ENCODE measurements at places on chromosomes 5 and 9.

- DNase-seq, result no peak
- H3K27ac ChIP-seq, result no peak overlapping the region
- H3K27me3 ChIP-seq, result no peaks in the 10 kb centered on the region
- H3K4me3 ChIP-seq, result no peak overlapping the region
- peaks cover 6% of the 10 kb centered on the region for H3K36me3 ChIP-seq
Measured at GRCh38 chr9:108863891-108864290, 1.8 kb downstream of the ACTL7A start.

GRCh38 chr5:154237946-154238345 lies 47.4 kb downstream of the GALNT10 start:
- peaks cover 6% of the 10 kb centered on the region for H3K36me3 ChIP-seq
- no peak overlapping the region for H3K27ac ChIP-seq
- no peaks in the 10 kb centered on the region for H3K27me3 ChIP-seq
- H3K4me1 ChIP-seq, result no peaks in the 10 kb centered on the region
- no peak overlapping the region for H3K4me3 ChIP-seq
- no peak for DNase-seq

DNA sequence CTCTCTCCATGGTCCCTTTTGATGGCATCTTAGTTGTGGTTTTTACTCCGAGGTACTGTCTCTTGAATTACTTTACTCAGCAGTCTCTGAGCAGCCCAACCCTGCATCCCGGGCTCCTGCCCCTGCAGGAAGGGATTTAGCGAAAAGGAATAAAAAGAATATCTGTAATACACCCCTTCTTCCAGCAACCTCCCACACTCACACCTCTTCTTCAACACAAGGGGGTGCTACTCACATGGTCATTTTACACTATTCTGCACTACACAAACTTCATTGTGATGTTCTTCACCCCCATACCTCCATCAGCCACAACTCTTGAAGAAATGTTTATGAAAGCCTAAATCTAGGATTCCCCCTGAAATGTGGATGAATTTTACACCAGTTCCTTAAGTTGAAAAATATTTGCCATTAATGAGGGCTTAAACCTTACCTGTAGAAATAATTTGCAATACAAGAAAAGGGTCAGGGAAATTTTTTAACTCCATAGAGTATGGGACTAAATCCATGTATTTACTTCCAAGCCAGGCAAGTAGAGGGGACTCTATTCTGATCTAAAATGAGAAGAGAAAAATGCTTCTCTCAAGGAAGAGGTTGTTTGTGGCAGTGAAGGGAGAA lies 26.0 kb downstream of the TPD52L3 start:
- peak overlapping the region; percentile 49 for H3K27ac ChIP-seq
- H3K27me3 ChIP-seq, result no peaks in the 10 kb centered on the region
- DNase-seq, result peak; percentile 74
- H3K4me1 ChIP-seq, result peaks cover 25% of the 10 kb centered on the region
- no peaks in the 10 kb centered on the region for H3K36me3 ChIP-seq

DNA sequence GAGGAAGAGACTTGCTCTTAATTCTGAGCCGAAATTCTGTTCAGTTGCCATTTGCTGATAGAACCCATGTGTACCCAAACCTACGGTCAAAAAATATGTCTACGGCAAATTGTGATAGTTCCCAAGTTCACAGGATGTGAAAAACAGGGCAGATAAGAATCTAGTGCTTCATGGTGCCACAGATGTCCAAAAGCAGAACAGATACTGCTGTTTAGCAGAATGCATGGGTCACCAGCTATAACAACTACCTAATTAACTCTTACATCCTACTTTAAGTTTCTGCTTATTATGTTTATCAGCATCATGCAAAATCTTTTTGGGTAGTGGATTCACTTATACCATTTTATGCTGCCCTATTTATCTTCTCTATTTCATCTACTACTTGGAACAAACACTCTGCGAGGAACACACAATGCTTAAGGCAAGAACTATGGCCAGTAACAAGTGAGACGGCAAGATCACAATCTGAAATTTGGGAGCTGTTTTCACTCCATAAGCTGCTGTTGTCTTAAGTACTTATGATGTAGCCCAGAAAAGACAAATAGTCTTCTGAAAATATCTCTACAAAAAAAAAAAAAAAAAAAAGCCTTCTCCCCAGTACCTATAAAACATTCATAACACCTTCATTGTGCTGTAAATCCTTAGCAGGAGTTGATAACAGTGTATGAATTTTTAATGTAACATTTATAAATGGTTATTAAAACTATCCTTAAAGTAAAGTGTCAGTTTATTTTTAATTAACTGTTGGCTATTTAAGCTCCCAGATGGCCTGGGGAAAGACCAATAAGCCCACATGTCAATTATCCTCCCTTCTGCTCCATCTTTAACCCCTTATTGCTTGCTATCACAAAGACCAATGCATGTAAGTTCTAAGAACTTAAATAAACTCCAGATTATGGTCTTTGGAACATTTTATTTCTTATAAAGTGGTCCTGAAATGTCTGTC lies 232.3 kb downstream of the TLR4 start:
- H3K27ac ChIP-seq, result no peak overlapping the region
- H3K4me1 ChIP-seq, result no peaks in the 10 kb centered on the region
- H3K36me3 ChIP-seq, result no peaks in the 10 kb centered on the region
- no peak overlapping the region for H3K4me3 ChIP-seq
- H3K27me3 ChIP-seq, result no peaks in the 10 kb centered on the region

- no peak for DNase-seq
- no peak overlapping the region for H3K27ac ChIP-seq
- H3K27me3 ChIP-seq, result peaks cover 11% of the 10 kb centered on the region
- no peaks in the 10 kb centered on the region for H3K4me1 ChIP-seq
Measured at GRCh38 chr5:135220394-135221186, 178.4 kb downstream of the MACROH2A1 start.

DNA sequence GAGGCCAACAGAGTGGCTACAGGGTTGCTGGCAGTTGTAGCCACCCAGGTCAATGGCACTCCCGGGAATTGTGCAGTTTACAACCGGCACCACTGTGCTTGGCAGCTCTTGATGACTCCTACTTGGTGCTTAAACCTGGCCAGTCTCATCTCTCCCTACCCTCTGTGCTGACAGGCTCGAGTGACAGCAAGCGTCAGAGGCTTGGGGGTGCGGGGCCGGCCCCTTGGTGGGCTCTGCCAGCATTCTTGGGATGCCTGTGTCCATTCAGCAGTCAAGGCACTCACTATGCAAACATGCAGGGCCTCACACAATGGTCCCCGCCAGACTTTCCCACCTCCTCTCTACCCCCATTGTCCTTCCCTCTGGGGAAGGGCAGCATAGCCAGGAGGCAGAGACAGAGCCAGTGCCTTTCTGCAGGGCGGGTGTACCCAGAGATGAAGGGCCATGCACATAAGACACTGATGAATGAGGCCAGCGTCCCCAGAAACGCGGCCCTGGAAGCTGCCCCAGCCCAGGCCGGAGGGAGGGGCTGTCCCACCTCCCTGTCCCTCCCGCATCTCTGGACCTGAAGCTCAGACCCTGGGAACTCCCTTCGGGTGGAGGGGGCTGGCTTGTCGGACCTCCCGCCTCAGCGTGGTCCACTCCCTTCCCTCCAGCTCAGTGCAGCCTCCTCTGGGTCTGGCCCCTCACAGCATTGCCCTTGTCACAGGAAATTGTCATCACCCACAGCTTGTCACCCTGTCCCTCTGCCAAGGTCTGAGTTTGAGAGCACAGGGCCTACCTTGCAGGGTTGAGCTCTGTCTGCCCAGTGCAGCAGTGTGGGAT lies 26.4 kb upstream of the NOTCH1 start:
- no peak overlapping the region for H3K27ac ChIP-seq
- no peaks in the 10 kb centered on the region for H3K36me3 ChIP-seq
- H3K27me3 ChIP-seq, result no peaks in the 10 kb centered on the region
- H3K4me1 ChIP-seq, result peaks cover 21% of the 10 kb centered on the region
- DNase-seq, result no peak

GRCh38 chr9:92707530-92707929 lies 37.6 kb upstream of the IPPK start:
- H3K27ac ChIP-seq, result peak overlapping the region; percentile 74
- H3K36me3 ChIP-seq, result peaks cover 42% of the 10 kb centered on the region

DNA sequence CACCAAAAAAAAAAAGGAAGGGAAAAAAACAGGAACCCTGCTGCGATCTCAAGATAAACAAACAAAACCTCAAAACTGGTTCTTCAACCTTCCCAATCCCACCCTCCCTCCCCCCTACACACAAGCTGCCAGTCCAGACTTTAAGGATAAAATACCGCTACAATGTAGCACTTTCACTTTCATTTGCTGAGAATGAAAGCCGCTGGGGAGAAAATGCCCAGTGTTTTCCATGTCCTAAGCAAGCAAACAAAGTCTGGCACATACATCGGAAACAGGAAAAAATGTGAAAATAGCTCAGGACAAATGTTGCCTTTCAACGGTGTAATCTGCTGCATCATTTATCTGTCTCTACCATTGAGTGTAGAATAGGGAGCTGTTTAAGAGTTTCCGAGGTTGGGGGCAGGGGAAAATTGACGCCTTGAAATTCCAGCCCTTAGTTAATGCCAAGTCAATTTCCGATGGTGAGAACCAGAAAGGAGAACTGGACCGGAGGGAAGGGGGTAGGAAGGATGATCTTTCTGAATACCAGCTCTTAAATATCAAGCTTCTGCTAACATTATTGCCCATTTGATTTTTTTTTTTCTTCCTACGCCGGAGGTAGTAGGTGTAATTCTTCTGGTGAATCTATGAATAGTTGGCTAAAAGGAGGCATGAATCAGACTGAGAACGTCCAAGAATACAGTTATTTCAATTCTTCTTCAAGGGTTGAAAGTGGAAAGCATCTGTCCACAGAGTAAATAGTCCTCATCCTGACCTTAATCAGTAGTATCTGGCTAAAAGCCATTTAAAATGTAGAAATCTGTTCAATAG lies 1.2 kb upstream of the ADAMTS6 start:
- no peaks in the 10 kb centered on the region for H3K4me1 ChIP-seq
- peaks cover 6% of the 10 kb centered on the region for H3K36me3 ChIP-seq
- peak; percentile 49 for DNase-seq

GRCh38 chr9:87741326-87741725 lies 15.4 kb downstream of the CTSL start:
- H3K4me3 ChIP-seq, result no peak overlapping the region
- H3K27me3 ChIP-seq, result no peaks in the 10 kb centered on the region
- no peak for DNase-seq
- no peaks in the 10 kb centered on the region for H3K36me3 ChIP-seq

DNA sequence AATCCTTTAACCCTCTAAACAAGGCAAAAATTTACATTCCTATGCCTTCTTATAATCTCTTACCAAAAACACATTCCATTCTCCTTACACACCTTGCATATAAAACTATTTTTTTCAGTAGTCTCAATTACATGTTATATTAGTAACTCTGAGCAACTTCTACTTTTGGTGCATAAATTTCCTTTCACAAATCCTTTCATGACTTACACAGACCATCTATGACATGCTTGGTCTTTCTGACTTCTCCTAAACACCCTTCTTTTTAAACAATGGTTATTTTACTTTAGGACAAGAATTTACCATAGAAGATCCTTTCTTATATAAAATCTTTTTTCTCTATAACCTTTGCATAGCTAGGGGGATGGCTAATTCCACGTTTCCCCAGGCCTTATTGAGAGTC lies 208.0 kb upstream of the ARRDC3 start:
- peak; percentile 38 for DNase-seq
- peaks cover 7% of the 10 kb centered on the region for H3K36me3 ChIP-seq
- no peak overlapping the region for H3K4me3 ChIP-seq
- no peaks in the 10 kb centered on the region for H3K27me3 ChIP-seq
- H3K27ac ChIP-seq, result no peak overlapping the region

DNA sequence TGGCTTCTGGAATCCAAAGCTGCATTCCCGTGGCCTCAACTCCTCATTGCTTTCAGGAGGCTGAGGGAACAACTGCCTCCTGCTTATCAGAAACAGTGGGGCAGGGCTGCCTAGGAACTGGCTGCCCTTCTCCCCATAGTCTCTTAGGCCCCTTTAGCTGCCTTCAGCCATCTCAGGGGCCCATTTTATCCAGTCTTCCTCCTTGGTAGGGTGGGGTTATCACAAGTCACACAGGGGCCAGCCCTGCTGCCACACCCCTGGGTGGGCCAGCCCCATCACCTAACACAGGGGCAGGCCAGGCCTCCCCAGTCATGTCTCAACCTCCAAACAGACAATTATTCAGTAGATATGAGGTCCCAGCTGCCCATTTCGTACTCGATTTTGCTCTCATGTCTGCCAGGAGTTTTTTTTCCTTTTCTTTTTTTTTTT lies 3.9 kb downstream of the ALAD start:
- no peak for DNase-seq
- H3K4me1 ChIP-seq, result peaks cover 12% of the 10 kb centered on the region
- no peak overlapping the region for H3K4me3 ChIP-seq
- no peaks in the 10 kb centered on the region for H3K27me3 ChIP-seq

DNA sequence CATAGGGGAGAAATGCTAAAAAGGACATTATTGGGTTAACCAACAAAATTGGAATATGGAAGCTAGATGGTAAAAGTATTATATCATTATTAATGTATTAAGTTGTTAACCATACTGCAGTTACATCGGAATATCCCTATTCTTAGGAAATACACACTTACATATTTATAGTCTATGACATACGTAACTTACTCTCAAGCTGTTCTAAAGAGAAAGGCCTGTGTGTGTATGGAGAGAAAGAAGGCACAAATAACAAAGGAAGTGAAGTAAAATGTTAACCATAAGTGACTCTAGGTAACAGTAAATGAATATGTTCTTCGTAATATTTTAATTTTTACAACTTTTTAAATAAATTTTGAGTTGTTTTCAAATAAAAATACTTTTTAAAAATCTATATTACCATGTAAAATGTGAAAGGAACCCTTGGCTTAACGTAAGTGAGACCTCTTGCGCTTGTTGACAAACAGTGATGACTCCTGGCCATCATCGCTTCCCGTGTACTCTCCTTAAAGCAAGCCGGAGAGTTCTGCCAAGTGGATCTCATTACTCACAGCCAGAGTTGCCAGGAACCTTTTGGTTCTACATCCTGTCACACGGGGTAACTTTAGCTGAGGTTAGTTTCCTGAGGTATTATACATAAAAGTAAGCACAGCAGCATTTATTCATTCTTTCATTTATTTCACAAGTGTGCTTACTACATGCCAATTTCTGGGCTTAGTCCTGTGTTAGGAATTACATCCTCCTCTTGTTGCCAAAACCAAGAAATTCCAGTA lies 165.4 kb downstream of the EPB41L4A start:
- H3K27me3 ChIP-seq, result no peaks in the 10 kb centered on the region
- H3K4me1 ChIP-seq, result peaks cover 36% of the 10 kb centered on the region
- no peak overlapping the region for H3K4me3 ChIP-seq
- H3K36me3 ChIP-seq, result peaks cover 6% of the 10 kb centered on the region
- peak; percentile 89 for DNase-seq

Data from MCF 10A (cell line).